ENCODE measurements at places on chromosomes 12 and 14. TPM values are rescaled to one million over a fixed set of nuclear protein-coding genes. Genes with fewer than 3 reads are reported as not detected.

Gene MYO1A
- 0.59 TPM for total RNA-seq

Gene CFAP54
- total RNA-seq, result 2.9 TPM

Gene E2F7
- total RNA-seq, result 0.39 TPM

Gene PLXNC1
- 13.2 TPM for total RNA-seq

Gene GSG1
- total RNA-seq, result not detected

Gene PTCSC3
- not detected for total RNA-seq

Gene HCAR2
- 2.3 TPM for total RNA-seq

Gene PRH1
- 45.1 TPM for total RNA-seq

Gene FBRSL1
- 13.8 TPM for total RNA-seq

All from tibial nerve (tissue), 4 donors.